ENCODE measurements at places on chromosomes 7 and 10. TPM values are rescaled to one million over a fixed set of nuclear protein-coding genes. Genes with fewer than 3 reads are reported as not detected.

Gene ASZ1
- total RNA-seq = not detected

Gene TMEM209
- 23.5 TPM for total RNA-seq

Gene CCDC126
- total RNA-seq = 12.6 TPM

Gene CYP3A4
- not detected for total RNA-seq

Gene MOGAT3
- total RNA-seq = not detected

Gene TET1
- total RNA-seq = 2.9 TPM

Gene VAX1
- total RNA-seq = not detected

Gene PHYHIPL
- total RNA-seq = 0.06 TPM

GRCh38 chr10:78038791-78039547 is 5.3 kb downstream of the RPS24 start:
- no peak for DNase-seq

DNA sequence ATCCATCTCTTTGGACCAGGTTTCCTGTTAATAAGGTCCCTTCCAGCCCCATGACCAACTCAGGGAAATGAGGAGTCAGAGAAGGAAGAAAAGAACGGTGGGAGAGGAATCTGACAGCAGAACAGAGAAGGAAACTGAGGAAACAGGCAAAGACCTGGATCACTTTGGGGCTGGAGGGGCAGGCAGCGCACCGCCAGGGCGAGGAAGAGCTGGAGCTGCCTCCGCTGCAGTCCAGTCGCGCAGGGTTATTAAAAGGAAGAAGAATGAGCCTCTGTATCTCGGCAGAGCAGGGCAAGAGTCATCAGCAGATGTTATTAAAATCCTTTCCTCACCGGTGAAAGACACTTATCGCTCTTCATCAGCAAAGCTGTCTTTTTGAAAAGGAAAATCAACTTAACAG is 37.7 kb upstream of the R3HCC1L start:
- no peak for DNase-seq

DNA sequence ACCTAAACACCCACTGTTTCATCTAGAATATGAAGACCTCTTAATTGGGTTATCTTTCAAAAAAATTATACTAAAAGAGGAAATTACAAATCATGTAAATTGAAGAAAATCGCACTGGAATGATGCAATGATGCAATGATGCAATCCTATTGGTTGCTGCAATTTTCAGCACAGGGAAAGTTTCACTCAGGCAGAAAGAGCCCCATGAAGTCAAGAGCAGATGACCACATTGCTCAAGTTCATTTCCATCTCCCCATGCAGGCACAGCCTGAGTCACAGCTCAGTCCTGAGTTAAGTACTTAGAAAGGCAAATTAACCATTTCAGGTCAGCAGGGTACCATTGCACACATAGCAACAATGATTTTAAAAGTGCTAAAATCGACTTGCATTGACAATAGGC is 180.3 kb upstream of the MYO3A start:
- DNase-seq = no peak

DNA sequence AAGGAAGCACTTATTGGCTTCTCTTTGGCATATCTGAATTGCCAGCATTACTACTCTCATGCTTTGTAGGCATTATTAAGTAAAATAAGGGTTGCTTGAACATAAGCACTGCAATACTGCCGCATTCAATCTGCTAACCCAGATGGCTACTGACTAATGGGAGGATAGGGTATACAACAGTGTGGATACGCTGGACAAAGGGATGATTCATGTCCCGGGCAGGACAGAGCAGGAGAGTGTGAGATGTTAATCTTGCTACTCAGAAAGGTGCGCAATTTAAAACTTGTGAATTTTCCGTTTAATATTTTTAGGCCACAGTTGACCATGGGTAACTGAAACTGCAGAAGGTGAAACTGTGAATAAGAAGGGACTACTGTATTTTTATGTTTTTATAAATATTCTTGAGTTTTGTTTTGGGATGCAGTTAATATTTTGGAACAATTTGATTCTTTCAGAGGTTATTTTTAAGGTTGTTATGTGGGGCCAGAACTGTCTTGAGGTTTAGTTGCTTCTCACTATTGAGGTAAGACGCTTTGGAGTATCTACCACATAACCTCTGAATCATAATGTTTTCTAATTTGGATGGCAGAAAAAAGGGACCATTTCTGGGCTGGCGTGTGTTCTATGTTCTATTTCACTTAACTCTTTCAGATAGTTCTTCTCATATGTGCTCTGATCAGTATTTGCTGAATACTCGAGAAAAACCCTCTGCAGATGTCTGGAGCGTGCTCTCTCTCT is 75.7 kb upstream of the SYPL1 start:
- DNase-seq = no peak

GRCh38 chr7:117871401-117871777 is 1.9 kb downstream of the CTTNBP2 start:
- no peak for DNase-seq

GRCh38 chr10:4427532-4427931 is 398.5 kb upstream of the AKR1E2 start:
- no peak for DNase-seq

- DNase-seq = no peak
These were observed 883 bp downstream of the SPAG6 start for GRCh38 chr10:22346096-22346661.

DNA sequence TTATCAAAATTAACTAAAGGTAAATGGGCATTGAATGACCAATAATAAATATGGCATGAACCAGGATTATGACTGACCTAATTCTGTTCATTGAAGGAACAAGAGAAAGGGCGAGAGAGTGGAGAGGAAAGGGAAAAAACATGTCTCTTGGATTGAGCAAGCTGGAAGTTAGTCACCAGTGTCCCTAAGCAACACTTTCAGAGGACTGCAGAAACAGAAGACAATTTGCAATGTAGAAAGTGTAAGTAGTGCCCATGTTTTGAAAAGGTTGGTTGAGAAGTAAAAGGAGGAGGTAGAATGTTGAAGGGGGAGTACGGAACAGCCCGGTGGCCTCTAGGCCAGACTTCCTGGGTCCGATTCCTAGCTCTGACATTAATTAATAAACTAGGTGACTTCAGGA is 94.6 kb downstream of the FAS start:
- peak; percentile 35 for DNase-seq

DNA sequence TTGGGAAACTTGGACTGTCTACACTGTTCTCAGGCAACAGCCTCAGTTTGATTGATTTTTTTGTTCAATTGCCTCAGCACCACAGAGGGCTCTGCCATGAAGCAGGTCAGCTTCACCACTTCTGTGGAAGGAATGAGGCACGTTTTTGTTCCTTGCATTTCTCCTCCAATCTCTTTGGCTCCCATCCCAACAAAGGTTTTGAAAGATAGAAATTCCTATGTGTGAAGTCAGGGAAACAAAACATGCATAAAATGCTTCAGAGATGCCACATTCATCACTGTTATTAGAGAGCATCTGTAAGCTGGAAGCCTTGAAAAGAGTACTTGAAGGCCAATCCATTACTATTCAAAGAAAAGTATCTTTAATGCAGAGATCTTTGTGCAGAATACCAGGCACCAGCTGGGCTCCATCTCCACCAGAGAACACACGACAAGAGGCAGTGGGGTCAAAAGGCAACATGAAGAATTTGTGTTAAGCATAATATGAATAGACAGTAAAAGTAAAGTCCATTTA is 249.1 kb upstream of the LYZL1 start:
- peak; percentile 43 for DNase-seq

- no peak for DNase-seq
These were observed 7.8 kb upstream of the DLX6 start for GRCh38 chr7:96997512-96998032.

GRCh38 chr10:59805014-59805413 is 51.8 kb upstream of the MRLN start:
- DNase-seq = no peak

GRCh38 chr7:98079891-98080648 is 26.6 kb upstream of the LMTK2 start:
- DNase-seq = no peak

DNA sequence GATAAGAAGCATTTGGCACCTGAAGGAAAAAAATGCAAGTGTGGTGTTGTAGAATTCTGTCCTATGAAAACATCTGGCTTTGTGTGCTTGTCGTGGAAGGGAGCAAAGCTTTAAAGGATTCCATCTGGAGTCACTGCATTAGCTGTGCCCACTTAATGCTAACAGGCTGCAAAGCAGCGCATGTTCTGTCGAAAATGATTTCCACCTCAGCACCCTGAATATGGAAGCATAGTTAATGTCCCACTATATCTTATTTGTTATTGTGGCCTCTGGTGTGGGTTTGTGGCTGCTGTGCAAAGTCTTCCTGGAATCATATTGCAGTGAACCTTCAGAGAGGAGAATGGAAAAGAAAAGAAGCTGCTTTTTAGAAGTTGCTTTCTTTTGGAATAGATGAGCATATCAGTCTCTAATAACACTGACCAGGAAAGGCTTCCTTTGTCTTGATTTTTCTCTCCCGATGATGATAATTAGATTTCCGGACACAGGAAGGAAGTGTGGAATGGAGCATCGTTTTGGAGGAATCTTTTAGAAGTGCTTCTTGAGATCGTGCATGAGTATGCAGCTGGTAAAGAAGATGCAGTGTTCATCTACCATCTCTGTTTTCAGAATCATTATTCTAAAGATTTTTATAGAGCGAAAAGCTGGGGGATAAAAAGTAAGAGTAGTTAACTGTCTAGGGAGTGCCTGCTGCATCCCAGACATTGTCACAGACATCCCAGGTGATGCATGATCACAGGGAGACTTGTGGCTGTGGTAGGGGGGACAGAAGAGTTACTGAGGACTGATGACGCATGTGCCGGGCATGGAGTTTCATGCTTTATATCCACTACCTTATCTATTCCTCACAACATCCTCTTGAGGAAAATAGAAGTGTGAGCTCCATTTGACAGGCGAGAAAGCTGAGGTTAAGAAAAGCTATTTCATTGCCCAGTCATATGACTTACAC is 54.6 kb downstream of the TEX36 start:
- no peak for DNase-seq

- DNase-seq = no peak
These were observed 170.3 kb upstream of the PODXL start for GRCh38 chr7:131726686-131727085.
